Ecto neural progenitor cell (in vitro differentiated cells): ENCODE measurements at places on chromosomes 2 and 18.
A peak's percentile ranks its signal among the peaks of the same experiment; 100 is the strongest.

GRCh38 chr2:120982598-120982997 lies 246.9 kb downstream of the GLI2 start:
- no peak for DNase-seq

- DNase-seq: no peak
These were observed 23.2 kb upstream of the SEH1L start for GRCh38 chr18:12924616-12925015.

DNA sequence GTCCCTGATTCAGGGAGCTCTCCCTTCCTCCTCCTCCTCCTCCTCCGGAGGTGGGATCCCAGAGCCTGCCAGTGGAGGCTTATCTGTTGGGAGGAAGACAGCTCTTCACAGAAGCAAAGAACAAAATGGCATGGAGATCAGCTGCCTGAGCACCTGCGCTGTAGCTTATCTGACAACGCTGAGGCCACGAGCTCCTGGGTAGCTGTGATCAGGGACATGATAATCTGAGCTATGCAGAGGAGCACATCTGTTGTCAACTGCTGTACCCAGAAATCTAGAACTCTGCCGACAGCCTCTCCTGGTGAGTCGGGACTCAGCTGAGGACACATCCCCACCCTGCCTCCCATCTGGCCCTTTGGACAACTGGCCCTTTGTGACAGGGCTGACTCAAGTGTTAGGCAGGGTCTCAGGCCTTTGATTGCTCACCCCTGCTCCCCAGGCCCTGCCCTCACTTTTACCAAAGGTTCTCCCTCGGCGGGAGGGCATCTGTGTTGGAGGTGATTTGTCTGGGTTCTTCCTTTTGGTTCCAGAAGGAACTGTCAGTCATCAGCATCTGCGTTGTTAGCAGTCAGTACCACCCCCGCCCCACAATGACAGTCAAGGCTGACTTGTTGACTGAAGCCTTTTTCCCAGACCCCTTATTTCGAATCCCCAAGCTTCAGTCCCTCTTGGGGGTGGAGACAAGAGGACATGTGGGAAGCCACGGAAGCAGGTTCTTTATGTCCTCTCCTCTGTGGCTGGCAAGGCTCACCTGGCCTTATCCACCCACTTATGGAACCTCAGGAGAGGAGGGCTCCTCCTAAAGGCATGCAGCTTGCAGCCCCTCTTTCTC lies 5.9 kb upstream of the CNNM3 start:
- DNase-seq: no peak

GRCh38 chr2:199144546-199144945 lies 313.2 kb downstream of the SATB2 start:
- no peak for DNase-seq

GRCh38 chr2:85277416-85278158 lies 50.2 kb downstream of the TGOLN2 start:
- DNase-seq: no peak

GRCh38 chr18:48693625-48694262 lies 154.9 kb downstream of the CTIF start:
- DNase-seq: no peak

GRCh38 chr2:64652231-64653108 lies 1.2 kb downstream of the SERTAD2 start:
- no peak for DNase-seq

DNA sequence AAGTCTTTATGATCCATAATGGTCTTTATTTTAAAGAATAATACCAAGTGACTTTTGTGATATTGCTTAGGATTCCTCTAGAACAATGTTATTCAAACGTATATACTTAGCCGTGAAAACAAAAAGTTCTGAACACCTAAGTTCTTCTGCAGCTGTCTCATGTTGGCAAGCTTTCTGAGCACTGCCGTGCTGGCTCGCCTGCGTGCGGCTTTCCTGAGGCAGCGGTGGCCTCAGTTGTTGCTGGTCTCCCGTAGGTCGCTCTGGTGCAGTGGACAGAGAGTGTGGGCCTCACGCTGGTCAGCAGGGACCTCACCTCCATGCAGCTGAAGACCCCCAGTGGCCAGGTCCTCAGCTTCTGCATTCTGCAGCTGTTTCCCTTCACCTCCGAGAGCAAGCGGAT lies 66.8 kb upstream of the NFATC1 start:
- DNase-seq: no peak

- no peak for DNase-seq
These were observed 277.7 kb upstream of the SALL3 start for GRCh38 chr18:78701771-78702396.

- no peak for DNase-seq
These were observed 360.7 kb downstream of the TMX3 start for GRCh38 chr18:68354176-68354575.

DNA sequence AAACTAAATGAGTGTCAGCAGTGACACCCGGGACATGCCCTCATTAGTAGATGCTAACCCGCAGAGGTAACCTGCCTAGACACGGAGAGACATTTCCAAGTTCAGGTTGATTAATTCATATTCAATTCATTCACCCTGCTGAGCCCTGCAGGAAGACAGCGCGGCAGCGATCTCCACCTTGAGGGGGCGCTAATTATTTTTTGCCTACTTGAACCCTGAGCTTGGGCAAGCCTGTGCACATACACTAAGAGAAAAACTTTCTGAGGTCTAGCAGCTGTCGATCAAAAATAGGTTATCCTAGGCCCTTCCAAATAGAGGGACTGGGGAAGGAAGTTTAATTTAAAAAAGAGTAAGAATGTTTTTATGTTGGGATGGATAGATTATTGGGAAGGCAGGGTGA lies 1.3 kb upstream of the LYPD6 start:
- DNase-seq: no peak

DNA sequence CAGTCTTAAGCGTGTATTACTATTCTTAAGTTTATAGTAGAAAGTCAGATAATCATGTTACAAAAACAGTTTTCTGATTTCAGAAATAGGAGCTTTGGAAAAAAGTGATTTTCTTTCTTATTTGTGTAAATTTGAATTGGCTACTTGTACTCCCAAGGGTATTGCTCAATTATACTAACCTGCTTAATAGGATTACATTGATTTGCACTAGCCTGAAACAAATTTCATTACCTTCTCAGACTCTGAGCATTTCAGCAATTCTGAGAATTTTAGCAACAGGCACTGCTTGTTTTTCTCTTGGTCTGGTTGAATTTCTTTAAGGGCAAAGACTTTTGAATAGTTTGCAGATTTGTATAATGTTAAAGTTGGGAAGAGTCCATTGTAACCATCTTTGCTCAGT lies 87.2 kb upstream of the NXPH2 start:
- no peak for DNase-seq

DNA sequence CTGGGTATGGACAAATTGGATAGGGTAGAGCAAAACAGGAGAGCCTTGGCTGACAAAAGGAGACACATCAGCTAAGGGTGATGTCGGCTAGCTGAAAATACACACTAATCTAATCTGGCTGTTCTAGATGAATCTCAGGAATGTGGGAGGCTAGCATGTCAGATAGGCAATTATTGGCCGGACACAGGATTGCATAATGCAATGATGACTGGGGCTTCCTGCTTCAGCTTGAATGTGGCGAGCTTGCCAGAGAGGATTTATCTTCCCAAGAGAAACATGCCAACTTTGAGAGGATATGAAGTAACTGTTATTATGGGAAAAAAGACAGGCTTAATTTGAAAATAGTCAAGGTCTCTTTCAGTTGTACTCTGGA lies 102.4 kb downstream of the TRIB2 start:
- DNase-seq: no peak

DNA sequence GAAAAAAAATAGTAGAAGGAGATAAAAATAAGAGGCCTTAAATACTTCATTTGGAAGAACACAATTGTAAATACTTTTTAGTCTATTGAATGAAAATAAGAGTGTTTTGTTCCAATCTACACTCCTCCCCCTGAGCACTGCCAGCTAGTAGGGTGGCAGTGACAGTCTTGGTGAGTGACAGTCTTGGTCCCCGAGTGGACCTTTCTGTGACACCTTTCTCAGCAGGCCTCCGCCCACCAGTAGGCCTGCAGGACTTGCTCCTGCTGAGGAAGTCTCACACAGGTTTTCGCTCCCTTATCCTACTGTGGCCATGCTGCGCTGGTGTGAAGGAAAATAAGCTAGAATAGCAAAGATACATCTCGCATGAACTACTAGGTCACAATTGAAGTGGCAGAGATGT lies 666.8 kb downstream of the NR4A2 start:
- DNase-seq: no peak

GRCh38 chr2:231321556-231322334 lies 73.8 kb upstream of the B3GNT7 start:
- DNase-seq: no peak

- no peak for DNase-seq
These were observed 223.1 kb downstream of the CDH20 start for GRCh38 chr18:61556316-61556715.

GRCh38 chr2:42107249-42108042 lies 59.6 kb downstream of the PKDCC start:
- no peak for DNase-seq

DNA sequence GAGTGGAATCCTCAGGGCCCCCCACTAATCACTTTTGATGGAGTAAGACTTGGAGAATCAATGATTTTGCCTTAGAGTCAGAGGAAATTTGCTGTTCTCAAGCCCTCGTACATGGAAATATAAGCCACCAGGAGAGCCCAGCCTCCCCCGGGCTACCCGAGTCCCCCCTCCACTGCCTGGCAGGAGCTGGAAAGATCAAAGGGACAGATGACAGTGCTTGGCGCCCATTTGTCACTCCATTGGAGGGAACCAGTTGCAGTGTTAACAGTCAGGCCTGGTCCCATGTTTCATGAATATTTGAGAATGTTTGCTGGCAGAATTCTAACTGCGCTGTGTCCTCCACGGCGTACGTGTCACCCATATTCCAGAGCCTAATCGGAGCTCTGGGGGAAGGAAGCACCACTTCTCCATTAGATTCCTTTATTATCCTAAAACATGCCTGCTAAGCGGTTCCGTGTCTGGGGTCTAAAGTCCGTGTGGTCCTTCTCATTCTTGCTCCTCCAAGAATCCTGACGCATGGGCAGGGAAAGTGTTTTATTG lies 202.4 kb downstream of the KLHL29 start:
- no peak for DNase-seq

- no peak for DNase-seq
These were observed 26.5 kb upstream of the RFX8 start for GRCh38 chr2:101501443-101501842.

DNA sequence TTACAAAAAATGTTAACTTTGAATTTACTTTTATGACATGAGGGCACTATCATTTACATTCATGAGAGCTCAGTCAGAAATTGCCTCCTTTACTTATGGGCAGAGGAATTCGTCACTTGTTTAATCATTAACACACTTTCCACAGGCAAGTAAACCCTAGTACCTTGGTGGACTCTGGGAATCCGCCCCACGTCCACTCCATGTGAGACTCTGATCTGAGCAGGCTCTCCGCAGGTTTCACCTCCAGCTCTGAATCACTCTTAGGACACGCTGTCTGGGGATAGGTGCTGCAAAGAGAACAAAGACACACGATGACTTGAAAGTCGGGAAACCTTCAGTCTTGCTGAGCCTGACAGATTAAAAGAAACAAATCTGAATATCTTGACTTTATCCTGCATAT lies 73.6 kb downstream of the LPIN2 start:
- DNase-seq: no peak

DNA sequence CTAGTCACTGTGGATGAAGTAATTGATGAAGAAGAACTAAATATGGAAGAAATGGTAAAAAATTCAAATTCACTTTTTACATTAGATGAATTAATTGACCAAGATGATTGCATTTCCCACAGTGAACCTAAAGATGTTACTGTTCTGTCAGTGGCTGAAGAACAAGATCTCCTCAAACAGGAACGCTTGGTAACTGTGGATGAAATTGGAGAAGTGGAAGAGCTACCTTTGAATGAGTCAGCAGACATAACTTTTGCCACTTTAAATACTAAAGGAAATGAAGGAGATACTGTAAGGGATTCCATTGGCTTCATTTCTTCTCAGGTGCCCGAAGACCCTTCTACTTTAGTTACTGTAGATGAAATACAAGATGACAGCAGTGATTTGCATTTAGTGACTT lies 26.6 kb upstream of the DYSF start:
- no peak for DNase-seq

DNA sequence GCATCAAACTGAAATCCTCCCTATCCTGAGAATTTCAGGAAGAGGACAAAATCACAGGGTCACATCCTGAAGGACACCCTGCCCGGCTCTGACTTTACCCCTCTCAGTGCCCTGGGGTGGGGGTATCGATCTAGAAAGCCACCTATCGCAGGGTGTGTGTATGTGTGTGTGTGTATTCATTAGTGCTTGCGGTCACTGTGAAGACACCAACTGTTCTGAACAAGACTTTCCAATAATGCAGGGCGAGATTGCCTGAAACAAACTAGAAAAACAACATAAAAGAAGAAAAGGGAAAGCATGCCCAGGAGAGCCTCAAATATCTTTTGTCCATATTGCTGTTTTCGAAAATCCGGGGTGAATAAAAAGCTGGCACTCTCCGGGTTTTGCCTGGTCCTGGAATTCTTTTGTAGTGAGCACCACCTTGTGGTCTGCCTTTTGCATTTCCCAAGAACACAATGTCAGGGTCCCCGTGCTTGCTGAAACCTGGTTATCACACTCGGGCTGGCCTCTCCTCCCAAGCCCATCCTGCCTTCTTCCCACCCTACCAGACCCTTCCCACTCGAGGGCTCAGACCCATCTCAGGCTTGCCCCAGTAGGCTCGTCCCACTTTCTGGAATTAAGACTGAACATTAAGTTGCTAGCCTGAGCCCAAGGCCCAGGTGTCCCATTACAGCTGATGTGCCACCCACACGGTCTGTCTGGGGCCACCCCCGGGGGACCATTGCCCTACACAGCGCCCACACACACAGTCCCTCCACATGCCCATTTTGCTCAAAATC lies 25.0 kb upstream of the COPS8 start:
- peak; percentile 66 for DNase-seq

- DNase-seq: no peak
These were observed 501 bp downstream of the TNS1 start for GRCh38 chr2:218002143-218002844.

GRCh38 chr2:97675430-97676113 lies 6.1 kb downstream of the C2orf92 start:
- no peak for DNase-seq

GRCh38 chr2:31275976-31276375 lies 42.0 kb downstream of the EHD3 start:
- DNase-seq: no peak

DNA sequence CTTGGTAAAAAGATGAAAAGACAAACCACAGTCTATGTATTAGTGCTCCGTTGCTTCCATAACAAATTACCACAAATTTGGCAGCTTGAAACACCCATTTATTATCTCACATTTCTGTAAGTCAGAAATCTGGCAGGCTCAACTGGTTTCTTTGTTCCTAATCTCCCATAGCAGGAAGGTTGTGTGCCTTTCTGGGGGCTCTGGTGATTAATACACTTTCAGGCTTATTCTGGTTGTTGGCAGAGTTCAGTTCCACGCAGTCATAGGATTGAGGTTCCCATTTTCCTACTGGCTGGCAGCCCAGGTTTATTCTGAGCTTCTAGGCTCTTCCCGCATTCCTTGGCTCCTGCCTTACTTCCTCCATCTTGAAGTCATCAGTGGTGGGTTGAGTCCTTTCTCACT lies 189.3 kb downstream of the ANAPC1 start:
- DNase-seq: no peak

DNA sequence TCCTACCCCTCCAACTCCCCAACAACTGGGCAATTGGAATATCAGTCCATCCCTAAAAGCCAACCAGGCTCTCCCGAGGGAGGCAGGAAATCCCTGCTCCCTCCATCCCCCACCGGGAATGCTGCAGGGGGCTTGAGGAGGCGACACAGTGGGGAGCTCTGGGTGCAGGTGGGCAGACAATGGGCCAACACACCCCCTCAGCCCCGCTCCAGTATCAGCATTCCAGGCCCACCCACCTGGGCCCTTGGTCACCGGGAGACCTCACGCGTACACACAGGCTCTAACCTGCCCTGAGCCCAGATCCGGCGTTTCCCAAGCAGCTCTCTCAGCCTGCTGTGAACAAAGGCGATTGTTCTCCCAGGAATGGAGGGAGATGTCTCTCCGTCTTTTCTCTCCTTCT lies 37.6 kb upstream of the FZD7 start:
- DNase-seq: peak; percentile 70
